WTC11 (cell line): ENCODE measurements at places on chromosomes 12 and 14. TPM values are rescaled to one million over a fixed set of nuclear protein-coding genes. Genes with fewer than 3 reads are reported as not detected.

DNA sequence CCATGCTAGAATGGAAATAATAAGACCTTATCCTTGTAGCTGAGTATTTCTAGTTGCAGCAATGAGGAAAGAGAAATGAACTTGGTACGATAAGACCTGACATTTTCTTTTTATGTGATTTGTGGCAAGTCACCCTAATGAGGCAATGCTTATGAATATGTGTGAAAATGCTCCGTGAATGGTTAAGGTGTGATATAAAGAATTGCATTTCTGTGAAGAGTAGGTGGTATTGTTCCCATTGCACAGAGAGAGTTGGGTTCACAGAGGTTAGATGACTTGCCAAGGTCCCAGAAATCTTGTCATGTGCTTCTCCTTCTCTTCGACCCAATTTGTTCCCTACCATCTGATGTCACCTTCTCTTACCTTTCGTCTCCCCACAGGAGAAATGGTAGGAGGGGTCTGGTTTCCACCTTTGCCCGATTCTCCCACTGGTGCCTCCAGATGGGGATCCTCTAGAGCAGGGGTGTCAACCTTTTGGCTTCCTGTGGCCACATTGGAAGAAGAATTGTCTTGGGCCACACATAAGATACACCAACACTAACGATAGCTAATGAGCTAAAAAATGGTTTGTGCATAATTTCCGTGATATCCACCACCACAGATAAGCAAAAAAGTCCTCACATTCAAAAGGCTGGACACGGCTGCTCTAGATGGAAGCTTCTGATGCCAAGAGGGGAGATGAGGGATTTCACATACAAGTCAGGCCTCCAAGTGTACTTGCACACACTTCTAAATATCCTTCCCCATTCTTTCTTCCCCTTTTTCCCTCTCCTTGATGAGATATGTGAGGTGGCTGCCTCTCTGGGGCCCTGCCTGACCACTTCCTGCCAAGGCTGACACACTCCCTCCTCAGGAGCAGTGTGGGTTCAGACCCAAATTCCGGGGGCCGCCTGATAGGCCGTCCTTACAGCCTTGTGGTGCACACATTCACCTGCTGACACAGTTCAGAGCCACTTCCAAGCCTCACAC, 96.1 kb downstream of the PLXNC1 start:
- peaks cover 16% of the 10 kb centered on the region for H3K4me1 ChIP-seq
- no peak overlapping the region for H3K4me3 ChIP-seq
- H3K27me3 ChIP-seq = no peaks in the 10 kb centered on the region
- DNase-seq = no peak
- no peak overlapping the region for H3K27ac ChIP-seq
- no peaks in the 10 kb centered on the region for H3K36me3 ChIP-seq

SALL2 gene
- total RNA-seq = 239 to 307 TPM (median 288 TPM) in 3 replicates

CRACR2A gene
- total RNA-seq = 2.4 to 2.6 TPM (median 2.5 TPM) in 3 replicates

CDKN3 gene
- total RNA-seq = 55.4 to 62.0 TPM (median 57.0 TPM) in 3 replicates

PMCH gene
- not detected in 3 replicates for total RNA-seq

SLC24A4 gene
- total RNA-seq = 0.37 to 0.90 TPM (median 0.46 TPM) in 3 replicates
